ENCODE measurements at places on chromosomes 2 and 18.

GRCh38 chr18:21100146-21100545 lies 11.5 kb downstream of the ROCK1 start:
- H3K27ac ChIP-seq, result no peak overlapping the region
- no peak overlapping the region for H3K4me3 ChIP-seq
- peaks cover 14% of the 10 kb centered on the region for H3K4me1 ChIP-seq
- H3K27me3 ChIP-seq, result no peaks in the 10 kb centered on the region

GRCh38 chr2:221787561-221787960 lies 215.5 kb upstream of the EPHA4 start:
- H3K4me1 ChIP-seq, result peaks cover 2% of the 10 kb centered on the region
- no peaks in the 10 kb centered on the region for H3K36me3 ChIP-seq
- H3K27ac ChIP-seq, result no peak overlapping the region
- no peak for DNase-seq
- H3K27me3 ChIP-seq, result no peaks in the 10 kb centered on the region
- H3K4me3 ChIP-seq, result no peak overlapping the region

DNA sequence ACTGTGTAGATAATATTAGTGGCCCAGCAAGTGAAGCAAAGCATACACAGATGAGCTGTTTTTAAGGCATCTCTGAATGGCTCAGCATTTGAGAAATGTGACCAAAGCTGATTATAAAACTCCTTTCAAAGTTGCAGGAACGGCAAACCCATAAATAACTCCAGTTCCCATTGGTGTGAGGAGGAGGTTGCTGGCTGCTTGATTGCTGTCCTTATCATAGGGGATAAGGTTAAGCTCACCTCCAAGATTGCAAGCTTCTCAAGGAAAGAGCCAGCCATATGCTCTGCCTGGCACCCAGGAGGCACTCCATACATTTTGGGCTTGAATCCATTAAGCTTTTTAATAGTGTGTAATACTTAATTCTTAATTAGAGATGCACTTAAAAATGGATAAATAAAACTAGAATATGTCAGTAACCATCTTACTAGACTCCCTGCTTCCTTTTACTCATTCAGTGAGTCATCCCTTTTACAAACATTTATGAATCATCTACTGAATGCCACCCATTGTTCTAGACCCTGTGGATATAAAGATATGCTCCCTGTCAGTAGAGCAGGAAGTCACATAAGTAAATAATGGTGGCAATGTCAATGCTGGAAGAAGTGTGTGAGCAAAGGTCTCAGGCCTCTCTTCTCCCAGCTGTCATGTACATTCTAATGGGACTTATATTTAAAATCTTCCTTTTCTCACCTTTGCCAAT lies 99.3 kb downstream of the SPATS2L start:
- no peaks in the 10 kb centered on the region for H3K27me3 ChIP-seq
- peaks cover 20% of the 10 kb centered on the region for H3K4me1 ChIP-seq
- H3K4me3 ChIP-seq, result no peak overlapping the region

- peaks cover 36% of the 10 kb centered on the region for H3K4me1 ChIP-seq
- H3K27ac ChIP-seq, result no peak overlapping the region
- DNase-seq, result no peak
- H3K27me3 ChIP-seq, result no peaks in the 10 kb centered on the region
Observed at GRCh38 chr2:239365071-239365781, 35.6 kb downstream of the HDAC4 start.

DNA sequence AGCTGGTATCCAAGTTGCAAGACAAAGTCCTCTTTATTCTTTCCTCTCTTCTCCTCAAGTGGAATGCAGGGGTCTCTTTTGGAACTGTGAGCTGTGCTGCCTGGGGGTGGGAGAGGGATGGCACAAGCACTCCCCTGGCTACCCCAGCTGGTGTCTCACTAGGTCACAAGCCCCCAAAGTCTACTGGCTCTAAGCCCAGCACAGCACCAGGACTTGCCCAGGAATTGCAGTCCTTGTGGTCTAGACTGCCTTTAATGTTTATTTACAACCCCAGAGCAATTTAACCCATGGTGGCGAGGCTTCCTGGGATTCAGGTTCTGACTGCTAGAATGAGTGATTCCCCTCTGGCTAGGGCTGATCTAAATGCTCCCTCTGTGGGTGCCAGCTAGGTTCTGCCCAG lies 199.0 kb upstream of the STK17B start:
- no peak overlapping the region for H3K4me3 ChIP-seq
- peaks cover 18% of the 10 kb centered on the region for H3K4me1 ChIP-seq
- no peak overlapping the region for H3K27ac ChIP-seq
- no peaks in the 10 kb centered on the region for H3K27me3 ChIP-seq

DNA sequence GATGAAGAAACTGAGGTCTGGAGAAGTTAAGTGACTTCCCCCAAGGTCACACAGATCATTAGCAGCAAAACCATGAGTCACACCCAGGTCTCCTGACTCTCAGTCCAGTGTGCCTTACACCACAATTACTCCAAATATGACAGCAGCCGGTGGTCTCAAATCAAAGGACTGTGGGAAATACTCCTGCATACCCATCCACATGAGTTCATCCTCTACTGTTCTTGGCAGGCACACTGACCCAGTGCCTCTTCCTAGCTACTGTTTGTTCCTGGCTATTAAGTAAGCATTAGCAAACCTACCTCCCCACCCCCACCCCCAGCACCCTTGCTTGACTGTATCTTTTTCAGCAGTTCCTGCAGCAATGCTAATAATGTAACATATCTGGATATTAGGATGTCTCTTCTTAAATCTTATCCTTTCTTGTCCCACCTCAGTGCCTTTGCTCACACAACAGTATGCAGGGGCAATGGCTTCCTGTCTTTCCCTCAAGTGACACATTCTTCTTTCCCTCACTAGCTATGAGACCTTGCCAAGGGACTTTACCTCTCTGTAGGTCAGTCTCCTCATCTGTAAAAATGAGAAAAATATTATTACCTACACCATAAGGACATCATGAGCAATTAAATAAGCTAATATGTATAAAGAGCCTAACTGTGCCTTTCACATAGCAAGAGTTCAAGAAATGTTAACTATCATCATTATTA lies 46.2 kb downstream of the FAM98A start:
- no peak overlapping the region for H3K4me3 ChIP-seq
- peaks cover 13% of the 10 kb centered on the region for H3K4me1 ChIP-seq
- H3K27ac ChIP-seq, result no peak overlapping the region
- H3K36me3 ChIP-seq, result no peaks in the 10 kb centered on the region
- DNase-seq, result no peak

DNA sequence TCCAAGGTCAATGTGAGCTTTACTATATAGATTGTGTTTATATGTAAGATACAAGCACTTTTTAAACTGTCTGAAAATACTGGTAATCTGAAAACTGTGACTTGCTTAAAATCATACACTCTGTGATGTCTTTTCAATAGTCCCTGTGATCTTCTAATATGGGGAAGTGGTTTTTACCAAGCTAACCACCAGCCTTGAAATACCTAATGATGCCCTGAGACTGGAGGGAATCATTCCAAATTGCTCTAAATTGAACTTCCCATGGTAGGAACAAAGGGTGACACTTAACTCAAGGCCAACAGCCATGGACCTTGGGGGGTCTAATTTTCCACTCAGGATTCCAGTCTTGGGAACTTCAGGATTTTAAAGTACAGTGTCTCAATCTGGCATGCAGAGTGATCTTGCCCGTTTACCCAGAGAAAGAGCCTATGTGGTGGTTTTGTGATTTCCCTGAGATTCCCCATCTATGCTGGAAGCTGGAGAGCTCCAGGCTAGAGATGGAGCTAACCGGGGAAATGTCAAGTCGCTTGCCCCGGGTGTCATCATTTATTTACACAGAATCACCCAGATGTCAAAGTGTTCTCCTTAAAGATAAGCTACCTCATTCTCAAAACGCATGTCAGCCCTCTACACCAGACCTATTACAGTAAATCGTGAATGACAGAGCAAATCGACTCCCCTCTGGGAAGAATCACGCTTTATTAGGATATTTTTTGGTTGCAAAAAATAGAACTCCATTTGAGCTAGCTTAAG lies 198.5 kb downstream of the SP3 start:
- no peaks in the 10 kb centered on the region for H3K4me1 ChIP-seq
- H3K27ac ChIP-seq, result no peak overlapping the region
- no peaks in the 10 kb centered on the region for H3K36me3 ChIP-seq
- no peak overlapping the region for H3K4me3 ChIP-seq
- no peaks in the 10 kb centered on the region for H3K27me3 ChIP-seq

- DNase-seq, result no peak
- H3K27me3 ChIP-seq, result no peaks in the 10 kb centered on the region
- peak overlapping the region; percentile 68 for H3K27ac ChIP-seq
- no peak overlapping the region for H3K4me3 ChIP-seq
Observed at GRCh38 chr2:217335341-217335966, 475.6 kb upstream of the TNP1 start.

DNA sequence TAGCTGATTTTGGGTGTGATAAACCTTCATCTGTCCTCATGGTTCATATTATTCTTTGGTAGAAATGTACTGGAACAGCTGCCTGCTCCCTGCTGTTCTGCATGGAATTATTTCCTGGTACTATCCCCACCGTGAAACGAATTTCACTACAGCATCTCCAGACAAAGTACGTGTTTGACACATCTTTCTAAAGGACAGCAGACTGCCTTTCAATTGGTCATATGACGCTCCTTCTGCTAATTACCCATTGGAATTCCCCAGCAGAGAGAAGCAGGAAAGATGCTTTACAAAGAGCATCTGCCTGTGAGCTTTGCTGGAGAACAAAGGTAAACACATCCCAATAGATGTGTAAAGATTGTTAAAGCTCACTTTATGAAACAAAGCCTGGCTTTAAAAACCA lies 4.4 kb upstream of the RFX8 start:
- no peak overlapping the region for H3K4me3 ChIP-seq
- no peak overlapping the region for H3K27ac ChIP-seq
- no peak for DNase-seq
- no peaks in the 10 kb centered on the region for H3K36me3 ChIP-seq

GRCh38 chr2:54504866-54505265 lies 48.7 kb downstream of the SPTBN1 start:
- H3K4me3 ChIP-seq, result no peak overlapping the region
- H3K36me3 ChIP-seq, result no peaks in the 10 kb centered on the region
- H3K4me1 ChIP-seq, result peaks cover 30% of the 10 kb centered on the region

DNA sequence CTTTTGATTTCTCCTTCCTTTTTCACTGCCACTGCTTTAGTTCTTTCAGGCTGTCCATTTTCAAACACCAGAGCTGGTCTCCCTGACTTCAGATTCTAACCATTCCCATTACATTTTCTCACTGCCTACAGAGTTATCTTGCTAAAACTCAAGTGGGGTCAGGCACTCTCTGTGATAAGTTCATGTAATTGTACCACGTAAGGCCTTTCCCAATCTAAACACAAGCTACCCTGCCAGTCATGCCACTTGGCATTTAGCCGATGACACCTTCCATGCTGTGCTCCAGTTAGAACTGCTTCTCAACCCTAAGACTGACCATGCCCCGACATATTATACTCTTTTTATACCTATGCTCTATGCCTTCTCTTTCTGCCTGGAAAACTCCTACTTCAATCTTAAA lies 592.4 kb downstream of the DPP10 start:
- no peaks in the 10 kb centered on the region for H3K4me1 ChIP-seq
- H3K27ac ChIP-seq, result no peak overlapping the region
- H3K27me3 ChIP-seq, result no peaks in the 10 kb centered on the region
- no peak overlapping the region for H3K4me3 ChIP-seq
- no peaks in the 10 kb centered on the region for H3K36me3 ChIP-seq

DNA sequence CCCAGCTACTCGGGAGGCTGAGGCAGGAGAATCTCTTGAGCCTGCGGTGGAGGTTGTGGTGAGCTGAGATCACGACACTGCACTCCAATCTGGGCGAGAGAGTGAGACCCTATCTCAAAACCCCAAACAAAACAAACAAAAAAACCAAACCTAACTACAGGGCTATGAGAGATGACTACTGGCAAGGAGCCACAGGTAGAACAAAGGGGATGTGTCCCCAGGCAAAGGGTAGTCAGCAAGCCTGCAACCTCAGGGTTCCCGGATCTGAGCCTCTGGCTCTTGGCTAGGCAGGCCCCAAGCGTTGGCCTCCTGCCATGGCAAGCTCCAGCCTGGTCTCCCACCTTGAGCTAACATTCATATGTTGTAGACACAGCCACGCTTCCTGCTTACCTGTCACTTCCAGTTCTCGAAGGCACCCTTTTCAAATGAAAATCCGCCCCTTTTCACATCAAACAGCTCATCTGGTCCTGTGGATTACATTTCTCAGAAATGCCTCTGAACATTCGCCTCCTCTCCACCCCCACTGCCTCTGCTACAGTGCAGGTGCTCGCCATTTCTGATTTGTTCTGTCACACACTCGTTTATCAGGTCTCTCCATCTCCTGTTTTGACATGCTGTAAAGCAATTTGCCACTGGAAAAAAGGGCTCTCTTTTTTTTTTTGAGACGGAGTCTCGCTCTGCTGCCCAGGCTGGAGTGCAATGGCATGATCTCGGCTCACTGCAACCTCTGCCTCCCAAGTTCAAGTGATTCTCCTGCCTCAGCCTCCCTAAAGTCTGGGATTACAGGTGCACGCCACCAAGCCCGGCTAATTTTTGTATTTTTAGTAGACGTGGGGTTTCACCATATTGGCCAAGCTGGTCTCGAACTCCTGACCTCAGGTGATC lies 13.1 kb upstream of the ACTR3 start:
- no peaks in the 10 kb centered on the region for H3K36me3 ChIP-seq
- peak overlapping the region; percentile 17 for H3K27ac ChIP-seq
- H3K4me3 ChIP-seq, result peak overlapping the region; percentile 4
- H3K27me3 ChIP-seq, result no peaks in the 10 kb centered on the region
- no peak for DNase-seq

- DNase-seq, result no peak
- no peak overlapping the region for H3K27ac ChIP-seq
- peaks cover 10% of the 10 kb centered on the region for H3K4me1 ChIP-seq
- no peaks in the 10 kb centered on the region for H3K36me3 ChIP-seq
- no peak overlapping the region for H3K4me3 ChIP-seq
Observed at GRCh38 chr2:102107741-102108070, 34.8 kb upstream of the IL1R1 start.

GRCh38 chr2:45578056-45578843 lies 32.8 kb downstream of the SRBD1 start:
- H3K4me3 ChIP-seq, result no peak overlapping the region
- no peaks in the 10 kb centered on the region for H3K27me3 ChIP-seq
- DNase-seq, result no peak

DNA sequence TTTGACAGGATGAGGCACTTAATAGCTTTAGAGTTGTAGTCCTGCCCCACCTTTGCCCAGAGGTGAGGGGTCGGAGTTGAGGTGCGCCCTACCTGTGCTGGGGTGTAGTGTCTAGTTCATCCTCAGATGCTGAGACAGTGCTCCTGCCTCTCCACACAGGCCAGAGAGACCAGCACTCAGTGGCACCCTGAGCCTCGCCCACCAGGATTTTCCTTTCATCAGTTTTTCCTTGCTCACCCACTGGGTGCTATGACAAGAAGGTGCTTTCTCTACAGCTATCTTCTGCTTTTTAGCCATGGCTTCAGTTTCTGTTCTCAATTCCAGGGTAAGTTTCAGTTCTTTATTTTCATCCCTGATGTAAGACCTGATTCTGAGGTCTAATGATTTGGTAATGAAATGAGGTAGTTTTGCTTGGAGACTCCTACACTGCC lies 16.8 kb upstream of the TMEM131 start:
- no peak overlapping the region for H3K4me3 ChIP-seq
- H3K27ac ChIP-seq, result no peak overlapping the region
- peaks cover 3% of the 10 kb centered on the region for H3K4me1 ChIP-seq
- DNase-seq, result no peak
- H3K27me3 ChIP-seq, result no peaks in the 10 kb centered on the region

All from mesothelial cell of epicardium (in vitro differentiated cells).